ENCODE measurements at places on chromosomes 4 and X.

- no peak for DNase-seq
Observed at GRCh38 chr4:7831858-7832730, 107.6 kb downstream of the AFAP1 start.

DNA sequence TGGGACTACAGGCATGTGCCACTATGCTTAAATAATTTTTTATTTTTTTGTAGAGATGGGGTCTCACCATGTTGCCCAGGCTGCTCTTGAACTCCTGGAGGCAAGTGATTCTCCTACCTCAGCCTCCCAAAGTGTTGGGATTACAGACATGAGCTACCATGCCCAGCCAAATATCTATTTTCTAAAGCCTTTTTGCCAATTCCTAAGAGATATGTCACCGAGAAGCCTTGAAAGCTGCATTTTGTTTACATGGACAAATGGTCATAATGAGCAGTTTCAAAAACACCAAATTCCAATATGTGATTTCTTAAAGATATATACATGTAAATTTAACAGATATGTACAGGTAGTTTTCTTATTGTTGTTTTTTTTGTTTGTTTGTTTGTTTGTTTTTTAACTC lies 33.0 kb upstream of the PGRMC2 start:
- DNase-seq = no peak

- no peak for DNase-seq
Observed at GRCh38 chr4:78409612-78410202, 141.9 kb upstream of the ANXA3 start.

DNA sequence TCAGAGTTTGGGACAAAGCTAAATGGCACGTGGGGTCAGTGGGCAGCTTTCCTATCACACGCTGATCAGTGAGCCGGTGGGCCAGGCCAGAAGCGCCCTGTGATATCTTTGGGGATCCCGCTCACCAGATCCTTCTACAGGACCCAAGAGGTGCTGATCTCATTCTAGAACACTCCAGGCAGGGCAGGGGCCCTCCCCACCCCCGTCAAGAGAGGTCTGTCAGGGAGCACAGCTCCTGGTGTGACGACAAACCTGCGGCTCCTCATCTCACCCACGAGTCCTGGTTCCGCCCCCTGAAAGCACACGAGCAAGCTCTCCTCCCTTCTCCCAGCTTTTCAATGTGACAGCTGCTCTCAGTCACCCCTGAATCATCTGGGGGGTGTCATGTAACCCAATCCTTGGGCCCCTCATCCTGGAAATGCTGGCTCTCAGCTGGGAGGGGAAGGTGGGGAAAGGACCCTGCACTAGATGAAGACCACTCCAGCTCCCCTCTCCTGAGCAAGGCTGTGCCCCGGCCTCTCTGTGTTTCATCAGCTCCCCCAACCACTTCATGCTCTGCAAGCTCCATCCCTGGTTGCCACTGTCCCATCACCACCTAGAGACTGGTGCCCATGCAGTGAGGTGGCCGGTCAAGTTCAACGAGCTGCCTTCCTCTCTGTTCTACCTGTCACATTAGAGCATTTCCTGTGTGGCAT lies 4.6 kb downstream of the HCFC1 start:
- no peak for DNase-seq

GRCh38 chr4:45183905-45184304 lies 457.5 kb upstream of the GNPDA2 start:
- DNase-seq = no peak

DNA sequence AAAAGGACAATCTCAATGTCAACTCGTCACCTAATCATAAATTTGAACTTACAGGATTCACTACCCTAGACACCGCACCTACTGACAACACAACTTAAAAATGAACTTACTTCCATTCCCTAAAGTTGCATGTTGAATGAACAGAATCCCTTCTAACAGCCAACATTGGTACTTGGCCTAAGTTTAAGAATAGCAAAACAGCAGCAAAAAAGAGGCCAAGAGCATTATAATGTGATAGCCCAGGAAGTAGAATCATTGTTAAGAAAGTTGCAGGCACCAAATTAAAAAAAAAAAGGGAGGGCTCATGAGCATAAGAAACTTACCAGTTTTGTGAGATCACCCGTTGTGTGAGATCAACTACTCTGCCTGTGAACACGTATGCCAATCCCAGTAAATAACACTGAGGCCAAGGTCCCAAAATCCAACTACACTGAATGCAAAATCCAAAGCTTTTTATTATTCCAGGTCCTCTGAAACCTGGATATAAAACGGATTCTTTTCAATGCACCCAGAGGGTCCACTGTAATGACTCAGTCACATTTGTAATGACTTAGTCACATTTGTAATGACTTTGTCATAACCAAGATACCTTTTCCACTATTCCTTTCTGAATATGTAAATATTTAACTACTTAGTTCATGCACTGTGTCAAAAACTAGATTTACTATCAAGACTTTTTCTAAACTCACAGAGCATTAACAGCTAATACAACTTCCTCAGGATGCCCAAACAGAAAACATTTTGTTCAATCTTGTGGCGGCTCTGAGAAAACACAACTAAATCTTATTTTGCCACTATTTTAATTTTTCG lies 6.8 kb downstream of the HNRNPDL start:
- DNase-seq = no peak

DNA sequence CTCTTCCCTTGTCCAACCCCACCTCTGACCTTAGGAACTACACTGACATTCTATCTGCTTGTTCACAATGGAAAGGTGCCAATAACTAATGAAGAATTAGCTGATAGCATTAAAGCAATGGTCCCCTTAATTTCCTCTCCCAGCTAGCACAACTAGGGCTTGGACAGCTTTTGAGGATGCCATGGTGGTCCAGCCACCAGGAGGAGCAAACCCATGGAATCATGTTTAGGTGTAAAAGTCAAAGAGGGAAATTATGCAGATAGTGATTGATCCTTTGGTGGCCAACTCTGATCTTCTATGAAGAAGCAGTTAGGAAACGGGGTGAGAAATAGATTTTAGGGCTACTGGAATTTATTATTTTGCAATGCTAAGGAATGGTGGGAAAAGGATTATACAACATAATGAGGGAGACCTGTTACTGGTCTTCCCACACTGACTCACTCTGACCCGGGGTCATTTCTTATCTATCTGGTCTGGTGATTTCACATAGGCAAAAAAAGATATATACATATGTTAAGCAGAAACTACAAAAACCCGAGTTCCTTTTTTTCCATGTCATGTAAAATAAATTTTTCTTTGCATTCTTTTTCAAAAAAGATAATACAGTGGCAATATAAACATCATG lies 45.8 kb upstream of the FBXW7 start:
- no peak for DNase-seq

- DNase-seq = no peak
Observed at GRCh38 chrX:109886122-109886761, 116.7 kb upstream of the TMEM164 start.

GRCh38 chr4:92304121-92304520 lies 355 bp downstream of the GRID2 start:
- no peak for DNase-seq

- no peak for DNase-seq
Observed at GRCh38 chr4:3256230-3257102, 7.5 kb downstream of the MSANTD1 start.

- no peak for DNase-seq
Observed at GRCh38 chr4:64594723-64595122, 185.5 kb upstream of the TECRL start.

- no peak for DNase-seq
Observed at GRCh38 chr4:41098093-41099048, 116.0 kb downstream of the APBB2 start.

DNA sequence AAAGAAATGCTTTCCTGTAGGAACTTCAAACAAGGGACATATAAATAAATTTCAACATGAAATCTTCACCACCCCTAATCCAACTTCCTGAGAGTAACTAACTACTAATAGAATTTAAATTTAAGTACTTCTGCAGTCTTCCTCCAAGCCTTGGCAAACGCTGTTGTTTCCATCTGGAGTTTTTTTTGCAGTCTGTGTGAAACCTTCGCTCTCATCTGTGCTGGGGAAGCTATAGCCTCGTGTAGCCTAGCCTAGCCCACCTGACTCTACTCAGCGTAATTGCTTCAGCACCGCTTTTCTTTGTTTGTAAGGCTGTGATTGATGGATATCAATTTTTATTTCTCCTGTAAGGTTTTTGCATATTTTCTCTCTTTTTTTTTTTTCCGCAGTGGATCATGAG lies 30.9 kb downstream of the STOX2 start:
- DNase-seq = no peak

DNA sequence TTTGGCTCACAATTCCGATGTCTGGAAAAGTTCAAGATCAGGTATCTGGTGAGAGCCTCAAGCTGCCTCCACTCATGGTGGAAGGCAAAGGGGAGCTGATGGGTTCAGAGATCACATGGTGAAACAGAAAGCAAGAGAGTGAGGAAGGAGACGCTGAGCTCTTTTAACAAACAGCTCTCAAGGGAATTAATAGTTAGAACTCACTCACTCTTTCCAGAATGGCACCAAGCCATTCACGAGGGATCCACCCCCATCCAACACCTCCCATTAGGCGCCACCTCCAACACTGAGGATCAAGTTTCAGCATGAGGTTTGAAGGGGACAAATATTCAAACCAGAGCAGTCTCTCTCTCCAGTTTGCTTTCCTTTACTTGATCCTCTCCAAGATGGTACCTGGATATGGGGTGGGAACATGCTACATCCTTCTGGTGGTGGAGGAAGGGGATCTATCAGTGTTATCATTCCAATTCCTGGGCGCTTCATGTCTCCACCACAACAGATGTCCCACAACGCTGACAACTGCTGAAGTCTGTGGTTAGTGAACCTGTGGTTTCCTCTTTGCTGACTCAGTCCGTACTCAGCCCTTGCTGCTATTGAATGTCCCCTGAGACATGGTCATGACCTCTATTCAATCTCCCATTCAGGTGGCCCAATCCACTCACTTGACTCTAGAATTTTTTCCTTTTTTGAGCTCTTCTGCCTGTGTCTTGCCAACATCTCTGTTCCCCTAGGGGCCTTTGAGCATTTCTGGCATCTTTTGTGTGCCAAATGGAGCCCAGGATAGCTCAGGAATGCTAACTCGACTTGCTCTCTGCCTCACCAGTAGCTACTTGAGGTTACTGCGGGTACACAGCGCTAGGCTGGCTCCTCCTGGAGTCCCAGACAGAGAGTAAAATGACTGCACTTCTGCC lies 395.2 kb downstream of the MID1IP1 start:
- peak; percentile 9 for DNase-seq

DNA sequence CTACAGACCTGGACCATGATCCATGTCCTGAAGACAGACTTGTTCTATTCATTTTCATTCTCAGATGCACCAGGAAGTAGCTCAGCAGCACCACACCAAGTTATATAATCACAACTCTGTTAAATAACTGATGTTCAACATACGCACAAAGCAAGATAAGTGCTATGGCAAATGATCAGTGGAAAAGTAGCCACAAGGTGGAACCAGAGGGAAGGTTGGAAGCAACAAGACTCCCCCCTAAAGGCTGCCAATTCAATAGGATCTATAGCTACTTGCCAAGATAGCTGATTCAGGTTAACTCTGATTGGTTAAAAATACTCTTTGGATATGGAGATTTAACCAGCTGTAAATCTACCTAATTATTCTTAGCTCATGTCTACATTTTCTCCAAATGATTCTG lies 23.7 kb upstream of the FAM47B start:
- DNase-seq = no peak

DNA sequence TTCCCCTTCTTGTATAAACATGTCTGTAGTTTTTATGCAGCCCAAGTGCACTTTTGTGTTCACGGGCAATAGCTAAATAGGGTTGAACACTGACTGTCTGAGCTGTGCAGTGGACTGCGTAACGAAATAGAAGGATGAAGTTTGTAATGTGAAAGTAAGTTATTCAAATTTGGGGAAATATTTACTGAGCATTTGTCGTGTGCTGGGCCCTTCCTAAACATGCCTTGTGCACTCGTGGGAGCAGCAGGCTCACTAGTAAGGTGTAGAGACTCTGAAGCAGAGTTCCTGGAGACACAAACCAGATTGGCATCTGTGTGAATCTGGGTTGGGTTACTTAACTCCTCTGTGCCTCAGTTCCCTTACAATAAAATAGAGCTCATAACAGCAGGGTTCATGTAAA lies 51.7 kb upstream of the C1QTNF7 start:
- DNase-seq = no peak

GRCh38 chr4:32778025-32778424 lies 2057.9 kb downstream of the PCDH7 start:
- no peak for DNase-seq

GRCh38 chr4:62591756-62592155 lies 1391.6 kb downstream of the ADGRL3 start:
- DNase-seq = no peak

GRCh38 chr4:32477518-32477917 lies 1757.3 kb downstream of the PCDH7 start:
- no peak for DNase-seq

DNA sequence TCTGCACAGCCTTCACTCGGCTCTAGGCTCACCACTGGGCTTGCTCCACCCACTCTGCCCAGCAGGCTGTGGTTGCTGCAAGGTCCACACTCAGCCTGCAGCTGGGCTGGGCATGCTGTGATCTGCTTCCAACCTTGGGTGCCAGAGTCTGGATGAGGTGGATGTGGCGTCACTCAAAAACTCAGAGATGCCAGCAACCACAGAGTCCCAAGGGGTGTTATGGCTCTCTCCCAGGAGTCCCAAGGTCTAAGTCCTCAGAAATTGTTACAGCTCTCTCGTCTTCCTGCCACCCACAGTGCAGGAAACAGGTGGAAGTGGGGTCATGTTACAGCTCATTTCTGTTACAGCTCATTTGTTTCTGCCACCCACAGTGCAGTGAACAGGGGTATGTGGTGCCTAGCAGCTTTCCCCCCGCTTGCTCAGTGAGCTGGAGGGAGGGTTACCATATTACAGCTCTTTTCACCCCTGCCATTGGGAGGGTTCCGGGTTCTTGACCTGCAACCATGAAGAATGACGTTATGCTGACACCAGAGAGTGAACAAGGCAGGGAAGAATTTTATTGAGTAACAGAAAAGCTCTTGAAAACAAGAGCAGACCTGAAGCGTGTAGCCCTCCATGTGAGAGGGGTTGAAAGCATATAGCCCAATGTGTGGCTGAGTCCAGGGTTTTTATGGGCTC lies 893.9 kb downstream of the PCDH7 start:
- no peak for DNase-seq

- DNase-seq = no peak
Observed at GRCh38 chrX:100948557-100948956, 19.8 kb upstream of the XKRX start.

DNA sequence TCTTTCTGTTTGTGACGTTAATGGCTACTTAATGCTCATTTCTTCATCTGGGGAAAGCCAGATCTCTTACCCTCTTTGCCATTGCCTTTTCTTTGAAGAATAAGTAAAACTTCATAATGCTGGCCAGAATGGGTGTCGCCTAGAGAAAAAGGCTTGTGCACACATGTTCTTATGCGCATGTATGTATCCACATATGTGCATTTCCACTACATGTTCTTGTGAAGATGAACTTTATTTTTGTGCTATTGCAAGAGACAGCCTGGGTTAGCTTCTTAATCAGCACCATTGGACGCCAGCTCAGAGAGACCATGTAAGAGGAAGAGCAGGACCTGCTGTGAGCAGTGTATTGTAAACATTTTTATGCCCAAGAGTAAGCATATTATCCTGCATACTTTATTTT lies 178.7 kb downstream of the SPRY1 start:
- DNase-seq = no peak

All from stimulated activated effector memory CD8-positive, alpha-beta T cell treated with anti-CD3 and anti-CD28 coated beads, Interleukin-12 subunit alpha, Interleukin-12 subunit beta, amount 100 ng/mL, for 72 hours (primary cell).